Lower lobe of right lung (tissue), 2 donors: ENCODE measurements at places on chromosomes 1 and 21. TPM values are rescaled to one million over a fixed set of nuclear protein-coding genes. Genes with fewer than 3 reads are reported as not detected.
A peak's percentile ranks its signal among the peaks of the same experiment; 100 is the strongest.

- H3K4me3 ChIP-seq = no peak overlapping the region
- H3K27ac ChIP-seq = no peak overlapping the region
- H3K27me3 ChIP-seq = no peaks in the 10 kb centered on the region
- H3K36me3 ChIP-seq = no peaks in the 10 kb centered on the region
Observed at GRCh38 chr1:55466373-55466772, 251.2 kb upstream of the USP24 start.

DNA sequence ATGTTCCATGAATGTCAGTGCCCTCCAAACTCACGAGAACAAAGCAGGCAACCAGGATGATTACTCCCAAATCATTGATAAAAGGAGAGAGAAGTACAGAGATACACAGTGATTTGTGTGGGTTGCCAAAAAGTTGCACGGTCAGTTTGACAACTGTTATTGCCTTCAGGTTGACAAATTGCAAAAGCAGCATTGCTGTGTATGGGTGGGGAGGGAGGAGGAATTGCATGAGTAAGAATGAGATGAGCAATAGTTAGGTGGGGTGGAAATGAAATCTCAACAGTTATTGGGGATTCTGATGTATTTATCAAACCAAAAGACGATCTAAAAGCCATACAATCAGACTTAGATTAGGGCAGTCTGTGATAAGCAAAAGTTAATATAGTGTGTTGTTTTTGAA lies 93.7 kb downstream of the NTMT2 start:
- H3K27ac ChIP-seq = no peak overlapping the region
- no peaks in the 10 kb centered on the region for H3K36me3 ChIP-seq
- no peaks in the 10 kb centered on the region for H3K27me3 ChIP-seq
- DNase-seq = no peak
- H3K4me1 ChIP-seq = no peaks in the 10 kb centered on the region

DNA sequence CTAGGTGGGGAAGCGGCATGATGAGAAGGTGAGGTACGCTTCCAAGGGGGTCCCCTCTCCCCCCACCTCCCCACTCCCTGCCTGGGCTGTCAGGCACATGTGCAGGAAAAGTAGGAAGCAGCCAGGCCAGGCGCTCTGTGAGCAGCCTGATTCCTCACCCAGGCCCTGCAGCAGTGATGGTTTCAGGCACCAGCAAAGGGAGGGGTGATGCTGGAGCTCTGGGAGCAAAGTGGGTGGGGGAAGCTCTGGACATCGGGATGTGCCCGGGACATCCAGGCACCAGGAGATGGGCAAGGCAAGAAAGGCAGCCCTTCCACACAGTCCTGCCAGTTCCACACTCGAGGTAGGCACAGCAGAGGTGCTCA lies 106.1 kb downstream of the CRYAA start:
- H3K36me3 ChIP-seq = no peaks in the 10 kb centered on the region
- peaks cover 14% of the 10 kb centered on the region for H3K4me1 ChIP-seq
- H3K4me3 ChIP-seq = no peak overlapping the region
- peak; percentile 23 for DNase-seq

PCBP3 gene
- 4.5 TPM for total RNA-seq

LRRC7 gene
- total RNA-seq = not detected
